ENCODE measurements at places on chromosomes 7 and 10. TPM values are rescaled to one million over a fixed set of nuclear protein-coding genes. Genes with fewer than 3 reads are reported as not detected.

The SPDYE1 gene
- polyA plus RNA-seq, result 0.72 TPM

- DNase-seq, result no peak
These were observed 92.0 kb upstream of the FAM13C start for GRCh38 chr10:59454171-59454919.

GRCh38 chr7:26588511-26588910 lies 275.9 kb downstream of the SKAP2 start:
- DNase-seq, result no peak

GRCh38 chr10:8138471-8138870 lies 84.0 kb downstream of the GATA3 start:
- no peak for DNase-seq

- DNase-seq, result no peak
These were observed 19.1 kb downstream of the RNF133 start for GRCh38 chr7:122679813-122680212.

- no peak for DNase-seq
These were observed 108.7 kb downstream of the SEMA3D start for GRCh38 chr7:85078181-85078580.

GRCh38 chr10:14560274-14560673 lies 214.4 kb downstream of the FAM107B start:
- no peak for DNase-seq

GRCh38 chr7:131546126-131546525 lies 10.3 kb downstream of the PODXL start:
- peak; percentile 68 for DNase-seq

Measured in large intestine (tissue), 12 donors.